ENCODE measurements at places on chromosomes 11 and 22. TPM values are rescaled to one million over a fixed set of nuclear protein-coding genes. Genes with fewer than 3 reads are reported as not detected.

Gene VPREB1
- not detected for total RNA-seq

Gene PHF21B
- 0.21 TPM for total RNA-seq

Gene EMID1
- 13.8 TPM for total RNA-seq

Gene FJX1
- total RNA-seq, result 9.2 TPM

Gene CNTN5
- 9.1 TPM for total RNA-seq

Gene OR8B8
- total RNA-seq, result not detected

Gene SLC22A9
- total RNA-seq, result not detected

Gene OR10A2
- not detected for total RNA-seq

Gene EXPH5
- total RNA-seq, result 8.8 TPM

Gene INS
- not detected for total RNA-seq

Gene SNAP29
- total RNA-seq, result 8.4 TPM

Gene RAPSN
- 55.2 TPM for total RNA-seq

- DNase-seq, result no peak
Measured at GRCh38 chr11:44179173-44179572, 83.7 kb downstream of the EXT2 start.

DNA sequence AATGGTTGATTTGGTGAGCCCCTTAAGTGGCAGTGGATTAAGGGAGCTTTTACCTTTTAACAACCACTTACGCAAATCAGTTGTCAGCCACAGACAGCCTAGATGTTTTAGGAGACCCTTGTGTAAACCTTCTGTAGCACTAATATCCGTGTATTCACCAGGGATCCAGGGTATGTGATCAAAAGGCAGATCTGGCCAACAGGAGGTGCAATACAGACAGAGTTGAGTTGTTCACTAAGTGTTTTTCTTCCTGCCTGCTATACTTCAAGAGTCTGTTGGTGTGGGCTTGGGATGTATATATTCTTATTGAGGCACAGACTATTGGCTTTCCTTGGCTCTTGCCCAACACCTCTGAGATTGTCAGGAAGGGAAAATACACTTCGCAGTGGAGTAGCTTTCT is 175.1 kb downstream of the FAT3 start:
- DNase-seq, result peak; percentile 27

DNA sequence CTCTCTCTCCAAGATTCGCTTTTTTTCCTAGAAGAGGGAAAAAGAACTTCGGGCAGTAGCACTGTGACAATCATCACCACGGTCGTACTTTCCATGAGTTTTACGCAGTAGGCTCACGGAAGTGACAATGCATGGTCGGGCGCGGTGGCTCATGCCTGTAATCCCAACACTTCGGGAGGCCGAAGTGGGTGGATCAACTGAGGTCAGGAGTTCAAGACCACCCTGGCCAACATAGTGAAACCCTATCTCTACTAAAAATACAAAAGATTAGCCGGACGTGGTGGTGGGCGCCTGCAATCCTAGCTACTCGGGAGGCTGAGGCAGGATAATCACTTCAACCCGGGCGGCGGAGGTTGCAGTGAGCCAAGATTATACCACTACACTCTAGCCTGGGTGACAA is 23.4 kb downstream of the GRAP2 start:
- DNase-seq, result no peak

- DNase-seq, result no peak
Measured at GRCh38 chr22:35443338-35443737, 43.4 kb downstream of the MCM5 start.

DNA sequence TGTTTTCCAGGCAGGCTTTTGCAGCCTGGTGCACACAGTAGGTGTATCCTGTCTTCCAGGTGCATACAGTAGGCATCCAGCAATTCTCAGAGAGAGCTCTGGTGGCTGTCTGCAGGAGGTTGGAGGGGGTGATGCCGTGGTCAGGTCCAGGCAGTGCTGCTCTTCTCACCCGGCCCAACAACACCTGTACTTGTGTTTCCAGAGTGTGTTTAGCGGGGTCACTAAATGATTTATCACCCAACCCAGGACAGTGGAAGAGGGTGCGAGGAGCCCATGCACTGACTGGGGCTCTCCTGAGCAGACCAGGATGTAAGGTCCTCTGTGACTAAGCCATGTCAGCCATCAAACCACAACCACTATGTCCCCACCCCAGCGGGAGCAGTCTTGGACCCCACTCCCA is 18.6 kb upstream of the FGF3 start:
- no peak for DNase-seq

DNA sequence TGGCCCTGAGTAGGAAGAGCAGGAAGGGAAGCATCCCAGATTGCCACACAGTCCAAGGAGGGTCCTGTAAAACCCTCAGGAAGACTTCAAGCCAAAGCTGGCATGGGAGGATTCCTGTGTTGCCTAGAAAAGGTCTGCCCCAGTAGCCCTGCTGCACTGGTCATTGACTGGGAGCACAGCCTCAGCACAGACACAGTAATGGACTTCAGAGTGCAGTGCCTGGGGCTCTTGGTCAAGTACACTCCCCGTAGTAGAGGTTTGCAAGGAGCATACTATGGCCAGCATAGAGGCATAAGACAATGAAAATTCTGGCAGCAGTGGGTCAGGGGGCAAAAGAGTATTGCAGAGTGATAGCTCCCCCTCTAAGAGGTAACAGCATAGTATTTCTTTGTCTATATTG is 36.2 kb upstream of the FJX1 start:
- no peak for DNase-seq

DNA sequence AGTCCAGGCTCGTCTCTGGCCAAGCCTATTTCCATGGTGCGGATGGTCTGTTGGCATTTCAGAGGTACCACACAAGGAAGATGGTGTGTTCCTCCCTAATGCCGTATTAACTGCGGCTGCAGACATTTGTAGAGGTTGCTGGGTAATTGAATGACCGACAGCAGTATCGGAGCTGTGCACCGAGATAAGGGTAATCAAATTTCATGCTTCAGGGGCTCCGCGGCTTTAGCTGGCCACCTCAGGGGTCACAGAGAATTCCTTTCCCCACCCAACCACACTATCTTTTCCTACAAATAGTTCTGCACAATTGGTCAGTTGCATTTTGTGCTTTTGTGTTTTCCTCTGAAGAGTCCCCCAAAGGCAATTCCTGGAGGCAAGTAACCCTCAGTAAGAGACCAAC is 297.4 kb downstream of the OPCML start:
- DNase-seq, result no peak

GRCh38 chr11:72970557-72971118 is 156.4 kb downstream of the ATG16L2 start:
- no peak for DNase-seq

DNA sequence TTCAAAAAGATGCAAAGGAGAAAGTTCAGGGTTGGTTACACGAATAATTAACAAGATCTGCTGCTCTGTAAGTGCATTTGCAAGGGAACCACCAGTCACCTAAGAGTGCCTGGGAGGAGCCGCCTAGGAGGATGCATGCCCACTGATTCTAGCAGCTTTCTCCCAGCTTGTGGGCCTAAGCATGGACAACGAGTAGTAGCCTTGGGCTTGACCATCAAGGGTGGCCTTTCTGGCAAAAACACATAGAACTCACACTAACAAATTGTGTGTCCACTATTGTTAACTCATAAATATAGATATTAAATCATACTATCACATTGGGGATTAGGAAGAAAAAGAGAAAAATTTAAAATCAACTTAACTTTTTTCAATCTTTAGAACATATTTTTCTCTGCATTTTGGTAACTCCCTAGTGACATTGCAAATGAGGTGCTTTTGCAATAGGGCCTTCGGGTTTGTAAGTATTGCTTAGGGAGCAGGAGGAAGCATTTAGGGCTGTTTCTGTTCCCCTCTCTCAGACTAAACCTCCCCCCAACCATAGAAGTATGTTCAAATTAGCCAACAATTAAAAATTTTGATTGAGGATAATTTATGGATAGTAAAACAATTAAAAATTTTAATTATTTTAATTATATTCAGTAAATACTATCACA is 57.3 kb upstream of the CEP295 start:
- DNase-seq, result no peak

GRCh38 chr22:37931893-37932389 is 21.5 kb downstream of the C22orf23 start:
- DNase-seq, result no peak

- no peak for DNase-seq
Measured at GRCh38 chr11:118894192-118894591, 10.5 kb downstream of the CXCR5 start.

DNA sequence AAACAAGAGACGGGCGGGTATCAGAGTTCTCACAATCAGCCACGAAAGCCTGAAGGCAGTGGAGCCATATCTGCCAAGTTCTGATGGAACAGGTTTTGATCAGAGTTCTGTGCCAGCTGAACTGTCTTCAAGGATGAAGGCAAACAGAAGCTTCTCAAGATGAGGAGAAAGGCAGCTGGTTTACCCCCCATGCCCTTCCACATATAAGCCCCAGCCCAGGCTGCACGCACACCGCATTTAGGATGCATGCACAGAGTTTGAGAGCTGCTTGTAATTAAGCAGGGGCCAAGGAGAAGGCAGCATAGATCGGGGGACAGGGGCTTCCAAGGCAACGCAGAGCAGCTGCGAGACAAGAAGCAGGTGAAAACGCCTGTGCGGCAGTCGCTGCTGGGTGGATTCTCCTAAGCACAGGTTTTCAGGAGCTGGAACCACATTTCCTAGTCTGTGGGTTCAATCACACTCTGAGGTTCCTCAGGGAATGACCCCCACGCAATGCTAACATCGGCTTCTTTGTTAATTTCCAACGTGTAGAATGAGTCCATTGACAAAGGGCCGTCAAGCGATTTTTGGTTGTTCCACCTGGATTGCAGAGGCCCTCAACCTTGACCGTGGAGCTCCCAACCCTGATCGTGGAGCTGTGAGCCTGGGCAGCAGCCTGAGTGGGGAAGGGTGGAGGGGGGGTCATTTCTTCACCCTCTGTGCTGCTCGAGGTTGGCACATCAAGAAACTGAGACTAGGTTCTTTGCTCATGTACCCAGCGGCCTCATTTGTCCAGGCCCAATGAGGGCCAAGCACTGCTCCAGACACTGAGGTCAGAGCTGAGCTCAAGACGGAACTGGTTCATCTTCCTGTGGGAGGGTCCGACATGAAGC is 81.7 kb upstream of the SHISAL1 start:
- no peak for DNase-seq

GRCh38 chr22:29765905-29766631 is 739 bp downstream of the ZMAT5 start:
- no peak for DNase-seq

- DNase-seq, result no peak
Measured at GRCh38 chr11:65657426-65657825, 5.3 kb downstream of the RELA start.

DNA sequence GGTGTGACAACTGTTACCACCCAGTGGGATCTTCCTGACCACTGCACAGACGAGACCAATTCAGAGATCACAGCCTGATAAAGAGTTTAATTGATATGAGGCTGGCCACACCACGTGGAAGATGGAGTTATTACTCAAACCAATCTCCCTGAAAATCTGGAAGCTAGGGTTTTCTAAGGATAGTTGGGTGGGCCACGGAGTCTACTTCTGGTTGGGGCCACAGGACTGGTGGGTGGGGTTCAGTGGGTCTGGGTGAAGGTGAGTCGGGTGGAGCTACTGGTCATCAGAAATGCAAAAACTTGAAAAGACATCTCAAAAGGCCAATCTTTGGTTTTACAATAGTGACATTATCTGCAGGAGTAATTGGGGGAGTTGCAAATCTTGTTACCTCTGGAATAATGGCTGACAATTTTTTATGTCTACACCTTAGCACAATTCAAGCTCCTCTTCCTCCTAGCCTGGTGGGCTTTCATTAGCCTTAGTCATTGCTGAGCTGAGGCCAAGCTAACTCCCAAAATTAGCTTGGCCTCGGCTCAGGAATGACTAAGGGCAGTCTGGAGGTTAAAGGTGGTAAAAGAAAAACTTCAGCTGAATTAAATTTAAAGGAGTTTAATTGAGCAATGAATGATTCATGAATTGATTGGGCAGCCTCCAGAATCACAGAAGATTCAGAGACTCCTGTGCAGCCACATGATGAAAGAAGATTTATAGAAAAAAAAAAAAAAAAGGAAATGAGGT is 13.1 kb downstream of the C11orf96 start:
- DNase-seq, result no peak

GRCh38 chr11:73854680-73855079 is 22.0 kb downstream of the COA4 start:
- no peak for DNase-seq

GRCh38 chr11:67281552-67282150 is 7.5 kb upstream of the ANKRD13D start:
- DNase-seq, result no peak

- no peak for DNase-seq
Measured at GRCh38 chr11:1603629-1604028, 4.6 kb downstream of the KRTAP5-3 start.

GRCh38 chr11:102626676-102627075 is 1.5 kb upstream of the MMP20 start:
- DNase-seq, result no peak

DNA sequence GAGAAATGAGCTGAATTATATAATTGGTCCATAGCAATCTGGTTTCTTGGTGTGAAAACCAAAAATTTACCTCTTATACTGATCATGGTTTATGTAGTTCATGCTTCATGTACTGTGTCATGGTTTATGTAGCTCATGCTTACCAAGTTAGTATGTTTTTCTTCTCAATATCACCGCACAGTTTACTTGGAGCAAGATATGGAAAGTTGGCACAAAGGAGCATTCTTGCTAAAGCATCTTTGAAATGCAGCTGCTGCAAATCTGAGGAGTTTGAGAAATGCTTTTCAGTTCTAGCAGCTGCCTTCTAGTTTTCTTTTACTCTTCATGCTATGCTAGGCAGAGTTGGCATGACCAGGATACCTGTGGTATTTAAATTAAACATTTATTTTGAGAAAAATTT is 4.5 kb downstream of the OR10G7 start:
- peak; percentile 77 for DNase-seq

GRCh38 chr11:117010808-117011540 is 87.3 kb downstream of the SIK3 start:
- DNase-seq, result no peak

- DNase-seq, result no peak
Measured at GRCh38 chr11:78085972-78086371, 6.3 kb upstream of the NDUFC2 start.

DNA sequence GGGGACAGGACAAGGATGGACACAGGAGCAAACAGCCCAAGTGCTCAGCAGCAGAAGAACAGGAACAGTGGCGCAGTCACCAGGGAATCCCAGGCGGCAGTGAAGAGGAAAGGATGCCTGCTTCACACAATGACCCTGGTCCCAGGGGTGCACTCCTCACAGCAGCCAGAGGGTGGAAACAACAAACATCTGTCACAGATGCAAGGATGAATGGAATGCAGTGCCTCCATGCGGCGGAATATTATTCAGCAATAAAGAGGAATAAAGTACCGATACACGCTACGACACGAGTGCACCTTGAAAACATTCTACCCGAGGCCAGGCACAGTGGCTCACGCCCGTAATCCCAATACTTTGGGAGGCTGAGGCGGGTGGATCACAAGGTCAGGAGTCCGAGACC is 12.7 kb downstream of the CSNK1E start:
- DNase-seq, result no peak

GRCh38 chr22:37624017-37624365 is 15.4 kb downstream of the GGA1 start:
- DNase-seq, result no peak

DNA sequence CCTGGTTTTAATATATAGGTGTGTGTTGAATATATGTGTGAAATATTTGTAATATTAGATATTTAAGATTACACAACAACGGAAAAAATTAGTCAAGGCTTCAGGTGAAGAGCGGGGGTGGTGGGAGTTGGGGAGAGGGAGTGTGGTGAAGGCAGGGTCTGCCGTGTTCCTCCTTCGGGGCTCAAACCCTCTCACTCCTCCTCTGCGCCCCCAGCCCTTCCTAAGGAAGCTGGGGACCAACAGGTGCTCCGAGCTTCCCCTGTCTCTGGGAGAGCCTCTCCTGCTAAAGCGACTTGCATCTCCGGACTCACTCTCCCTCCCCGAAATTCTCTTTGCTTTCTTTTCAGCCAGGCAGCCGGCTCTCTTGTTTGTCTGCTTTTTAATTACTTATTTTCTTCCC is 960 bp upstream of the CADM1 start:
- peak; percentile 30 for DNase-seq

Measured in tongue (tissue), 3 donors.